LoVo (cell line): ENCODE measurements at places on chromosomes 2 and 18.

GRCh38 chr2:86592547-86593230, 29.4 kb upstream of the CHMP3 start:
- DNase-seq, result no peak

- DNase-seq, result no peak
Observed at GRCh38 chr2:2187196-2187595, 143.9 kb downstream of the MYT1L start.

DNA sequence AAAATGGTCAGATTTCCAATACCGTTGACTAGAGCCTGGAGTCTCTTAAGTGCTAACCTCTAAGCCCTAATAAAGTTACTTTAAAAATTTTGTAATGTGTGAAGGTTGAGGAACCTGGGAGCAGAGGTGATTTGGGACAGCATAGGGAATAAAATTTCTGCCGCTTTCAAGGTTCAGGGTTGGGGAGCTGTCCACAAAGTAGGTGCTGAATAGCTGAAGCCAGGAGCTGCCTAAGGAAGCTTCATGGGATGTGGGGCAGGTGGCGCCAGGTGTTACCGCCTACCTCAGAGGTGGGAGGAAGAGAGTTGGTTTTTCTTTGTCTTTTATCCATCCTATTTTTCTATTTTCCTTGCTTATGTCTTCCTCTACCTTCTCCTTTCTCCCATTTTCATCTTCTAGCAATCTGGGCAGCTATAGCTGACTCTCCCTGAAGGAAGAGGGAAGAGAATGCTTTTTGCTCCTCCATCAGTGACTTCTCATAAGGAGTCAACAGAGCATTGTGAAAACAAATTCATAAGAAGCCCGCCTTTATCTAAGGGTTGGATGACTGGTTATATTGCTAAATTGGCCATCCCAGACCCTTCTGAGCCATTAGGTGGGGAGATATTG, 178.7 kb downstream of the CLIP4 start:
- peak; percentile 23 for DNase-seq

DNA sequence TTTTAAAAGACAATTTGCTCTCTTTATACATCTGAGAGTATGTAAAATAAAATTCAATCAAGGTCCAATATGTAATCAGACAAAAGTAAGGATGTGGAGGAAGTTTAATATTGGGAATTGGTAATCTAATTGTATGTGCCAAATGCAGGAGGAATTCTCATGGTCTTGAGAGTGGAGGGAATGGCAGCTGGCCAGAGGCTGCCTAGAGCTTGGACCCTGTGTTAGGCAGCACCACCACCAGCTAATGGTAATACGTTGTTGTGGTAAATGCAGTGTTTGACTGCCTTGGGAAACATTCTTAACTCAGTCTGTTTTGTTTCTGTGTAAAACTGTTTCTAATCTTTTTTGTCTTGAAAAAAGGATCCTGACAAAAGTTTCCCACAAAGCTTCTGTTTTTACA, 30.0 kb downstream of the GALNT1 start:
- no peak for DNase-seq

DNA sequence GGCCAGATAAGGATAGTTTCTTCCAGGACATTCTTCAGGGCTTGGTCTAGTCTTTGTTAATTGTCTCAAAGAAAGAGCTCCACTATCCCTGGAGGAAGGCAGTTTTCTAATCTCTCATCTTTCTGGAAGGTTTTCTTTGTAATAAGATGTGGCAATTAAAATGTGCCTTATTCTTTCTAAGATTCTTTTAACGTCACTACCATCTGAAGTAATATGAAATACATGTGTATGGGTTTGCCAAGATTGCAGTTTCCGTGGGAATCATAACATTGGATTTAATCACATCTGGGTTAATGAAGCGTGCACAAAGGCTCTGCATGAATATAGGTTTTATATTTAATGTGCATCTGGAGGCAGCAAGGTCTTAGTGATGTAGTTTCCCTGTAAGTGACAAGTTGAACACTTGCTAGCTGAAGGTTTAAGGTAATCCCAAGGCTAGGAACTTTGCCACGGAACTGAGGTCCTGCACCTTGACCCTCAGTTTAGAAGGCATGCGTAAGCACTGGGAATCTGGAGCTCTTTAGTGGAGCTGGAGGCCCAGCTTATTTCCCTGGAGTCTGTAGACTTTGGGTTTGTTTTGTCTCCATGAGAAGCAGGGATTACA, 25.7 kb downstream of the DIS3L2 start:
- no peak for DNase-seq

DNA sequence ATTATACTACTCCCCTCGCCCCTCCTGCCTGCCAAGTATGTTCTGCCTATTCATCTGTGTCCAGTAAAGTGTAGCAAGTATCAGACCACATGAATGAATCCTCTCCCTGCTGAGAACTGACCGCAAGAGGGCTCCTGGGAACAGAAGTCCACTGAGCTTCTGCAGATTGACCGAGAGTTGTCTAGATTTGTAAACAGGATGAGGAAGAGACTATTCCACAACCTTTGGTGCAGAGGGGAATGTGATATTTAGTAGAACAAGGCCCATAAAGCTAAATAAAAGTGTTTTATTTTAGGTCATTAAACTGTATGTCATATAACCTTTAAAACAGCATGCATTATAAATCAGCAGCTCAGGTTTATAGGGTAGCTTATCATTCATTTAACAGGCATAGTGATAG, 377.0 kb downstream of the DCC start:
- peak; percentile 15 for DNase-seq

DNA sequence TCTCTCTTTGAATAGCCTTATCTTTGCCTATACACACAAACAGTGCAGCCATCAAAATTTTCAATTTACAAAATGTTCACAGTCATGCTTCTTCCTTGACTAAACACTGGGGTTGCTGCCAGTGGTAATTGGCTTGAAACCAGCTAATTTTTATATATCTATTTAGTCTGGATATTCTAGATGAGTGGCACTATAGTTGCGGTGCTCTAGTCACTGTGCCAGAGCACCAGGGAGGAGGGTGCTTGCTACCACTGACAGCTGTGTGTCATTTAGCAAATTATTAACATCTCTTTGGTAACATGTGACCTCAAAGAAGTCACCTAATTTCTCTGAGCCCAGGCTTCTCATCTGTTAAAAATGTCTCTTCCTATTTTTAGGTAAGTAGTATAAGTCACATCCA, 130.4 kb downstream of the MEIS1 start:
- no peak for DNase-seq

DNA sequence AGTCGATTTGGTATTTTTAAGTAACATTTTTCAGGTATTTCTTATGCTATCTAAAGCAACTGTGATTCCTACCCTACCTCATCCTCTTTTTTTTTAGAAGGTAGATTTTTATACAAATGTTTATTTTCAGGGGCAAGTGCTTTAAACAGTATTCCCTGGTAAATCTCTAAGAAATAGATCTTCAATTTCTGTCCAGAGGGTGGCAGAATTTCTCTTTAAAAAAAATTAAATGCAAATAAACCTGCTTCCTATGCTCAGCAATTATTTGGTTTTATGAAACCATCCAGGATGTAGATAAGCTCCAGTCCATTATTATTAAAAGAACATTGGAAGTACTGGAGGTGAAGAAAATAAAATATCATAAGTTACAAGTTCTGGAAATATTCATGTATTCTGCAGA, 191.9 kb downstream of the MYO3B start:
- DNase-seq, result peak; percentile 22

GRCh38 chr2:148981324-148981723, 57.2 kb upstream of the LYPD6B start:
- DNase-seq, result no peak

DNA sequence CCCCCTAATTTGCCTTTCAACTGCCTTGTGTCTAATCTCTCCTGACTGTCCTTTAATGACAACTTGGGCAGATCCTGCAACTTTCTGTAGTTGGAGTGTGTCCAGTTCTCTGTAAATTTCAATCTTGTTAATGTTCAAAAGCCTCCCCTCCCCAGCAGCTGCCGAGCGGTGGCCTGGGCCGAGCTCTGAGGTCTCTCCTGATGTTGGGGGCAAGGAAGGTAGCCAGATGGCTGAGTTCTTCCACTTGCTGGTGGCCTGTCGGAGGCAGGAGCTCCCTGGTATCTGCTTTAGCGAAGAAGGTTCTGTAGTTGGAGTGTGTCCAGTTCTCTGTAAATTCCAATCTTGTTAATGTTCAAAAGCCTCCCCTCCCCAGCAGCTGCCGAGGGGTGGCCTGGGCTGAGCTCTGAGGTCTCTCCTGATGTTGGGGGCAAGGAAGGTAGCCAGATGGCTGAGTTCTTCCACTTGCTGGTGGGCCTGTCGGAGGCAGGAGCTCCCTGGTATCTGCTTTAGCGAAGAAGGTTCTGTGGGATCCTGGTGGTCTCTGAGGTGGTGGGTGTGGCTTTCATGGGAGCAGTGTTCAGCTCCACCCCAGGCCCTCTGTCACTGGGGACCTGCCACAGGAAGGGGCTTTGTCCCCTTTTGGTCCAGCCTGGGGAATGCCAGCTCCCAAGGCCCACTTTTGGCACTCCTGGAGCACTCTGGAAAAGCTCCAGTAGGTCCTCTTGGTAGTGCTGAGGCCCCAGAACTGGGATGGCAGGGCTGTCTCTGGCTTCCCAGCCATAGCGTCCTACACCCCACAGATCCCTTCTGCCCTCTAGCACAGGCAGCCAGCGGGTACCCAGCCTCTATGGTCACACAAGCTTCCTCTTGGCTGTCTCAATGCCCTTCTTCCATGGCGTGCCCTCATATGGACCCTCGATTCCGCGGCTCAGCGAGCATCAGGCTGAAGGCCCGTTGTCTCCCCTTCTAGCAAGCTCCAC, 211.9 kb downstream of the ALPK2 start:
- DNase-seq, result no peak

GRCh38 chr2:126220331-126220730, 435.6 kb upstream of the GYPC start:
- DNase-seq, result no peak

DNA sequence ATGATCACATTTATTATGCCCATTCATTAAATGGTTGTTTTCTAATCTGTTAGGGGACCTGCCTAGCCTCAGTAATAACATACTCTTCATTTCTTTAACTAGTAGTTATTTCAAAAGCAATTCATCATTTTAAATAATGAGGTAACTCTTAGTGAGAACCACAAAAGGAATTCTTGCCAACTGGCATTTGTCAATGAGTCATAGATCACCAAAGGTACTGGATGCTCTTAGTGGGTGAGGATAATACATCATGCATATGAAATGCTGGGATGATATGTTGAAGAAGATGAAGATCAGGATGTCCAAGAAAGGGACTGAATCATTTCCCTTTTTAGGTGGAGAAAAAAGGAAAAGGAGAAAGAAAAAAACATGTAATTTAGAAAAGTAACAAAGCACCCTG, 826.2 kb upstream of the DDX18 start:
- no peak for DNase-seq

- DNase-seq, result no peak
Observed at GRCh38 chr2:240784629-240785423, 35.2 kb downstream of the KIF1A start.

DNA sequence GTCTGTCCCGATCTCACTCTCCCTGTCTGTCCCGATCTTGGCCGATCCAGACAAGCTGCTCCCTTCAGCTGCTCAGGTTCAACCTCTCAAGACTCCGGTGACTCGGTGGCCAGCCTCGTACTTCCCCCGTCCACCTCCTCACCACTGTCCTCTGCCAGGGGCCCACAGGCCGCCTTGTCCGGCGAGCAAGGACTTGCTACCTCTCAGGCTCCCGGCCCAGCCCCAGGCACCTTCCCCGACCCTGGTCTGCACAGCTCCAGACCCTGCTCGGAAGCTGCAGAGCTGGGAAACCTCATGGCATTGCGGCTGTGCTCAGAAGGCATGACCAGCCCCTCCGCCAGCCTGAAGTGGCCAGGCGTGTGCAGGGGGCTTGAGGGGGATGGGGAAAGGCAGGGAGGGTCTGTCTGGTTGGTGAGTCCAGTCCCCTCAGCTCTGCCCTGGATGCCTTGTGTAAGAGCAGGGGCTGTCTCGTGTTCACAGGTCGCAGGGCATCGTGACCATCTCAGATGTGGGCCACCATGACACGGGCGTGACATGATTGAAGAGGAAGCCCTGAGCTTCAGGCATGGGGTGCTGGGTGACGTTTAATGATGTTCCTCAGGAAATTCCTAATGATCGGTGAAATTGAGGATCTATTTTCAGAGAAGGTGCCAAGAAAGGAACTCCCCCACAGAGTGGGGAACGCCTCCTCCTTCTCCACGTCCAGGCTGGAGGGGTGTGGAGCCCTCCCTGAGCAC, 121.2 kb upstream of the CTDP1 start:
- DNase-seq, result no peak

GRCh38 chr2:8304821-8305766, 376.8 kb upstream of the ID2 start:
- DNase-seq, result no peak

DNA sequence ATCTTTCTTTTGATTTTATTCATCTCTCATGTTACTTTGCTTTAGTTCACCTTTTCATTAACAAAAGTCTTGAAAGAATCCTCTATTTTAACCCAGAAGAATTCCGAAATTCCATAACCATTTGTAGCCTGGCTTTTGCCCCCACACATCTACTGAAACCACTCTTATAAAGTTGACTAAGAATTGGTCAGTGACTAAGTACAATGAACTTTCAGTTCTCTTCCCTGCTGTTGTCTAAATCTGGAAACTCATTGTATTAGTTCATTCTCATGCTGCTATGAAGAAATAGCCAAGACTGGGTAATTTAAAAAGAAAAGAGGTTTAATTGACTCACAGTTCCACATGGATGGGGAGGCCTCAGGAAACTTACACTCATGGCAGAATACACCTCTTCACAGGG, 49.9 kb upstream of the PNPT1 start:
- no peak for DNase-seq

GRCh38 chr2:10237392-10238321, 65.0 kb upstream of the HPCAL1 start:
- DNase-seq, result no peak

DNA sequence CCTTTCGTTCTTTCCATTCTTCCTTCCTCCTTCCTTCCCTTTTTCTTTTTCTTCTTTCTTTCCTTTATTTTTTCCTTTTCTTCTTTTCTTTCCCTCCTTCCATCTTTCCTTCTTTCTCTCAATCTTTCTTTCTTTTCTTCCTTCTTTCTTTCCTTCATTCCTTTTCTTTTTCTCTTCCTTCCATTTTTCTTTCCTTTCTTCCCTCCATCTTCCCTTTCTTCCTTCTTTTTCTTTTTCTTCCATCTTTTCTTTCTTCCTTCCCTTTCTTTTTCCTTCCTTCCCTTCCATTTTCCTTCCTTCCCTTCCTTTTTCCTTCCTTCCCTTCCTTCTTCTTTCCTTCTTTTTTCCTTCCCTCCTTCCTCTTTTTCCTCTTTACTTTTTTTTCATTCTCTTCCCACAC, 568.7 kb downstream of the GALR1 start:
- no peak for DNase-seq

GRCh38 chr2:96353032-96353561, 17.5 kb downstream of the NCAPH start:
- no peak for DNase-seq

- no peak for DNase-seq
Observed at GRCh38 chr18:9105420-9105819, 2.9 kb downstream of the NDUFV2 start.

- DNase-seq, result no peak
Observed at GRCh38 chr18:1037776-1038175, 133.1 kb downstream of the ADCYAP1 start.

DNA sequence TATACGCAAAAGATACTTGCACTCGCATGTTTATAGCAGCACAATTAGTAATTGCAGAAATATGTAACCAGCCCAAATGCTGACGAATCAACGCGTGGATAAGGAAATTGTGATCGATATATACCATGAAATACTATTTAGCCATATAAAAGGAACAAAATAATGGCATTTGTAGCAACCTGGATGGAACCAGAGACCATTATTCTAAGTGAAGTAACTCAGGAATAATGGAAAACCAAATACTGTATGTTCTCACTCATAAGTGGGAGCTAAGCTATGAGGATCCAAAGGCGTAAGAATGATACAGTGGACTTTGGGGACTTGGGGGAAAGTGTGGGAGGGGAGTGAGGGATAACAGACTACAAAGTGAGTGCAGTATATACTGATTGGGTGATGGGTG, 1008.0 kb upstream of the CRIM1 start:
- DNase-seq, result no peak
